ENCODE measurements at places on chromosomes 16 and 17.

GRCh38 chr16:26795184-26795583 is 271.5 kb upstream of the C16orf82 start:
- DNase-seq = no peak

- peak; percentile 97 for DNase-seq
These were observed 13.9 kb upstream of the LPCAT2 start for GRCh38 chr16:55494994-55495421.

- DNase-seq = no peak
These were observed 73.9 kb upstream of the TOB1 start for GRCh38 chr17:50939795-50940684.

DNA sequence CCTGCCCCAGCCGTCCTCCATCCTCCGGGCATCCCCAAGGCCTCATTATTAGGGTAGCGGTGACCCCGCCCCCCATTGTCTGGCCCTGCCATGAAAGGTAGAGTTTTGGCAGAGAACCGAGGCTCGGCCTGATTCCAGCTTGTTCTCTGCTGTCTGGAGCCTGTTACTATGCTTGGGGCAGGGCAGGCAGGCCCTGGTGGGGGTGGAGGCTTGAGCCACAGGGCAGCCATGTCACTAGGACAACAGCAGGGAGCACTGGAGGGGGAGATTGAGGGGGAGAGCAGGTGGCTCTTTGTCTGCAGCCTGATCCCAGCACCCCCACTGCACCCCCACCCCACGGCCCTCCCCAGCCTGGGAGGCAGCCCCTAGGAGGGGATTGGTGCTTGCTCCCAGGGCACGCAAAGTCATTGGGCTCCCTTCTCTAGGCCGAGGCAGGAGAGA is 15.4 kb downstream of the RHBDL3 start:
- no peak for DNase-seq

DNA sequence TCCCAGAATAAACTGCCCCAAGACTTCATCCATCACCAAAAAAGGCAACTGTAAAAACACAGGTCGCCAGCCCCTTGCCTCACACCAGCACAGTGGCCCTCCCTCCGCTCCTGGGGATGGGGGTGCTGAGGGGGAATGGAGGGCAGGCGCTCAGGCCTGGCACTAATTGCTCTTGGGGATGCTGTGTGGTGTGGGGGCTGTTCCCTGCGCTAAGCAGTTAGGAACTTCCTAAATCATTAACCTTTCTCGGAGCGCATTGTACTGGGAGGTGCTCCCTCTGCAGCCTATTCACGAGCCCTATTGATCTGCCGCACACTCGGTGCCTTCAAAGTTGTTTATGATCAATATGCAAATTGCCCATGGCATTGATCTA is 199.9 kb downstream of the ZFHX3 start:
- no peak for DNase-seq

DNA sequence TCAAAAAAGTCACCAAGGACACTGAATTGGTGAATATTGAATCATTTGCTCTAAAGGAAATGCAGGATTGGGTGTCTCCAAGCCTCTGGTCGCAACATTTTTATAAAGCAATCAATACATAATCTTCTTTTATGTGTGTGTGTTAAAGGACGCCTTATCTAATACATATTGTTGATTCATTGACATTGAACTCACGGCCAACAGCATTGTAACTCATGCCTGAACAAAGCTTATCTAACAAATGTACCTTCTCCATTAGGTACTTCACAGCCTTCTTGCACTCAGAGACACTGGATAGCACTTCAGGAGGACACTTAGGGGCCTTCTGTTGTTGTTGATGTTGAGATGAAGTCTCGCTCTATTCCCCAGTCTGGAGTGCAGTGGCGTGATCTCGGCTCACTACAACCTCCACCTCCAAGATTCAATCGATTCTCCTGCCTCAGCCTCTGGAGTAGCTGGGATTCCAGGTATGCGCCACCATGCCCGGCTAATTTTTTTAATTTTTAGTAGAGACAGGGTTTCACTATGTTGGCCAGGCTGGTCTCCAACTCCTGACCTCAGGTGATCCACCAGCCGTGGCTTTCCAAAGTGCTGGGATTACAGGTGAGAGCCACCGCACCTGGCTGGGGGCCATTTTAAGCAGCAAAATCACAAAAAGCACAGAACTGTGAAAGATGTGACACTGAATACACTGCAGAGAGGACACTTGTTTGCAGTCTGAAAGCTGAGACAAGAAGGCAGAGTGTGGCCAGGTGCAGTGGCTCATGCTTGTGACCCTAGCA is 13.2 kb upstream of the PDXDC1 start:
- no peak for DNase-seq

- peak; percentile 9 for DNase-seq
These were observed 6.3 kb upstream of the XAF1 start for GRCh38 chr17:6749519-6749918.

DNA sequence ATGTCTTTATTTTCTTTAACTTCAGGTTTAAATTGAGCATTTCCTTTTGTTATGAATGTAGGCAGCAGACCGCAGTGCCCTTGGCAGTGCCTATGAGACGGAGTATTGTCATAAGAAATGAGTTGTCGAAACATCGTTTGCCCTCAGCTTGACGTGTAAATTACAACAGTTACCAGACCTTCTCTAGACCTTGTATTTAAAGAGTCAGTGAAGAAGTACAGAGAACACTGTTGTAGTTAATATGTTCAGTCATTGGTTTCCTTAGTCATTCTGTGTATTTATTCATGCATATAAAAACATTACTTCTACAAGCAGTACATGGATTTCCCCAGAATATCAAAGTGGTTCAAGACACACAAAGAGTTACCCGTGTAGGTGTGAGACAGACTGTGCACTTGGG is 19.0 kb downstream of the IRF8 start:
- no peak for DNase-seq

GRCh38 chr17:73954951-73955350 is 248.5 kb upstream of the RPL38 start:
- no peak for DNase-seq

- DNase-seq = no peak
These were observed 19.6 kb downstream of the SNN start for GRCh38 chr16:11687601-11688519.

- DNase-seq = no peak
These were observed 16.2 kb downstream of the LUC7L start for GRCh38 chr16:212999-213398.

GRCh38 chr16:89473136-89473712 is 17.1 kb downstream of the ANKRD11 start:
- DNase-seq = peak; percentile 12

DNA sequence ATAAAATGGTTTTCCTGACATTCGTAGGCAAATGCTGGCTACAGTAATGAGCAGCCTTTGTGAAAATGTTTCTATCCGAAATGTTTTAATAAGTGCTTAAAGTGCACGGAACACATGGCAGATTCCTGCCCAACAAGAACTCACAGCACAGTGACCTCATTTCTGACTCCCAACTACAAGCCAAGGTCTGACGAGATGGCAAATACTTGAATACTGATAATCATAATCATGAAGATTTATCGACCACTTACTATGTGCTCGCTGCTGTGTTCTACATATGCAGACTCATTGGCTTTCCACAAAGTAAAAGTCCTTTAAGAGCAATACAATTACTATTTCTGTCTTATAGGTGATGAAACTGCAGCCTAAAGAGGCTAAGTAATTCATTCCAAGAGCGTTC is 238.1 kb upstream of the CDH5 start:
- DNase-seq = no peak

DNA sequence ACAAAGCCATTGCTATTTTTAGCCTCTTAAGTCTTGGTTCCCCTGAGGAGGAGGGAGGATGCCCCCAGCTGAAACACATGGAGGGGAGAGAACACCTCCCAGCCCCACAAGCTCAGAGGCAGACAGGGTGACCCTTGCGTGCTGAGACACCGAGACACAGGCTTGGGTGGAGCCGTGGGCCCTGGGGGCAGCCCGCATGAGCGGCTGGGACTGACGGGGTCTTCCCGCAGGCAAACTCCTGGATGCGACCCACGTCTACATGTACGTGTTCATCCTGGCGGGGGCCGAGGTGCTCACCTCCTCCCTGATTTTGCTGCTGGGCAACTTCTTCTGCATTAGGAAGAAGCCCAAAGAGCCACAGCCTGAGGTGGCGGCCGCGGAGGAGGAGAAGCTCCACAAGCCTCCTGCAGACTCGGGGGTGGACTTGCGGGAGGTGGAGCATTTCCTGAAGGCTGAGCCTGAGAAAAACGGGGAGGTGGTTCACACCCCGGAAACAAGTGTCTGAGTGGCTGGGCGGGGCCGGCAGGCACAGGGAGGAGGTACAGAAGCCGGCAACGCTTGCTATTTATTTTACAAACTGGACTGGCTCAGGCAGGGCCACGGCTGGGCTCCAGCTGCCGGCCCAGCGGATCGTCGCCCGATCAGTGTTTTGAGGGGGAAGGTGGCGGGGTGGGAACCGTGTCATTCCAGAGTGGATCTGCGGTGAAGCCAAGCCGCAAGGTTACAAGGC is 9.8 kb downstream of the SLC16A3 start:
- peak; percentile 87 for DNase-seq

DNA sequence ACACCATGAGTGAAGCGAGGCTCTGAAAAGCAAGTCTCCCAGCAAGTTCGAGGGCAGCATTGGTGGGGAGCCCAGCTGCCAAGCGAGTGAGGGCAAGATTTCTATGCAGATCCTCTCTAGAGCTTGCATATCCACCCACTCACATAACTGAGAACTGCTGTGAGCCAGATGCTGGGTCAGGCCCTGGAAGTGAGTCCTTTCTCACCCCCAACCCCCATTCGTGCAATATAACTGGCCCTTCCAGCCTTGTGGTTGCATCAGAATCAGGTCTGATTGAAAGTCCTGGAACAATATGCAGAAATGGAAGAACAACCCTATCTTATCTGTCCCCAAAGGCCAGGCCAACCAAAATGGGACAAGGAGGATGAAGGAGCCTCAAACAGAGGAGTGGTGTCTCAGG is 146.6 kb downstream of the IRX5 start:
- DNase-seq = no peak

- DNase-seq = no peak
These were observed 78.1 kb downstream of the LMF1 start for GRCh38 chr16:892536-893255.

GRCh38 chr16:69064764-69065313 is 40.6 kb upstream of the HAS3 start:
- no peak for DNase-seq

GRCh38 chr16:2715519-2715918 is 4.5 kb downstream of the PRSS27 start:
- DNase-seq = peak; percentile 27

GRCh38 chr17:77826132-77826873 is 132.2 kb upstream of the TNRC6C start:
- DNase-seq = no peak

DNA sequence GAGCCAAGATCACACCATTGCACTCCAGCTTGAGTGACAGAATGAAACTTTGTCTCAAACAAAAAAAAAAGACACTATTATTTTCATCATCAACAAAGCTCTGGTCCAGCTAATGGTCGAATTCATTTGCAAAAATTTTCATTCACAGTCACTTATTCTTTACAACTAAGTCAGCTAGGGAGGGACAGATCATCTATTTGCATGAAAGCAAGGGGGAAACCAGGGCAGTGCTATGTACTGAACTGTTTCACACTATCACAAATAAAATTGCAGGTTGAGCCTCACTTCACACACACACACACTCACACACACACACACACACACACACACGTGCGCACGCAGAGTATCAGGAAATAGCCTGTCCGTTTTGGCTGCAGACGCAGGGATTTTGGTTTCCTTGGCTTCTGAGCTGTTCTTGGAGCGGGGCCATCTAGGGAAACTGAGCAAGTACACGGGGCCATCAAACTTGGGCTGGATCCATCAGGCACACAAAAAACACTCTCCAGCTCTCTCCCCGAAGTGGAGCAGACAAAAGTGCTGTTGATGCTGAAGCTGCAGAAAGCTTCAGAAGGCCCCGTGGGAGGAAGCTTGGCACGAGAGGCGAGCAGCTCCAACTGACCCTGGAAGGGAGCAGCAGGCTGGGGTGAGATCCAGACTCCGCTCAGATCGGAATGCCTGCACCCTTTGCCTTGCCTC is 44.3 kb upstream of the HELZ start:
- DNase-seq = peak; percentile 88

GRCh38 chr17:6170349-6170748 is 100.2 kb downstream of the WSCD1 start:
- DNase-seq = no peak

- DNase-seq = no peak
These were observed 19.5 kb downstream of the C16orf90 start for GRCh38 chr16:3475604-3476375.

DNA sequence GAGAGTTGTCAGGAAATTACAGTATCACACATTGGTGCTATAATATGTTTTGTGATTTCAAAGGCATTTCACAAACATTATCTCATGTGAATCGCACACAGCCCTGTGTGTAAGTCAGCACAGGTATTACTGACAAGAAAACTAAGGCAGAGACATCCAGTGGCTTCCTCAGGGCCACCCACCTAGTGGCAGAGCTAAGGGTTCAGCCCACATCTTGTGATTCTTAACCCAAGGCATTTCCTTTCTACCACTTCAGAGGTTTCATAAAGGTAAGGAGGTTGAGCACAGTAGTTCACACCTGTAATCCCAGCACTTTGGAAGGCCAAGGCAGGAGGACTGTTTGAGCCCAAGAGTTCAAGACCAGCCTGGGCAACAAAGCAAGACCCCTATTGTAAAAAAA is 58.2 kb downstream of the STX8 start:
- DNase-seq = no peak

GRCh38 chr17:33090806-33091205 is 99.2 kb downstream of the SPACA3 start:
- no peak for DNase-seq

GRCh38 chr16:5557966-5558365 is 460.4 kb upstream of the EEF2KMT start:
- DNase-seq = no peak

GRCh38 chr16:11708421-11708820 is 34.2 kb downstream of the TXNDC11 start:
- DNase-seq = peak; percentile 7

DNA sequence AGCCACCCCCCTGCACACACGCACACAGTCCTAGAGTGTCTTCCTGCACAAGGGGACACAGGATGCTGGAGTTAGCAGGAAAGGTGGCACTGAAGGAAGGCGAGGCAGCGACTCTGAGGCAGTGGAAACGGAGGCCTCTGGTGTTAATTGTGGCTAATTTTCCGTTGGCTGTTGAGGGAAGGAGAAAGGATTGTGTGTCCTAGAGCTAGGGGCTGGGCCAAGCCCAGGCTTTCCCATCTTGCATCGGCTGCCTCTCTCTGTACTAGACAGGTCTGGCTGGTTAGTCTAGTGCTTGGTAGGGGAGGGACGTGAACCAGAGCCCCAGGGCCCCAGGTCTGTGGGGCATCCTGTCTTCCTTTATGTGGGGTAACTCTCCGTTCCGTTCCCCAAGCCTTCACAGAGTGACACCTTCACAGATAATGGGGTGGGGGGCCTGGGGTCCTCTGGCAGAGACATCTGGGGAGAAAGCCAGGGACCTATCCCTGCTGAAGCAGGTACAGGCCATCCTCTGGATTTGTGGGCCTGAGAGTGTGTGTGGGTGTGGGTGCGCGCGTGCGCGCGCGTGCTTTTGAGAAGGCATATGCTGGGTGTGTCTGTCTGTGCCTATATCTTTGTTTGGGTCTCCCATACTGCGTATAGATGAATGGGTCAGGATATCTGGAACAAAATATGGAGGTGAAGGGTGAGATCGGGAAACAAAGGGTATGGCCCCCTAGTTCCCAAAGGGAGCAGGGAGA is at the start of gene CHD3:
CHD3 (plus strand) TSS at position 606 of the 737 bp plus-strand sequence. CDS start 212 bp downstream, outside the sequence.
- no peak for DNase-seq
